Myocyte (in vitro differentiated cells): ENCODE measurements at places on chromosomes 1 and 21.
A peak's percentile ranks its signal among the peaks of the same experiment; 100 is the strongest.

- no peak for DNase-seq
These were observed 8.6 kb upstream of the ACTRT2 start for GRCh38 chr1:3012456-3013291.

DNA sequence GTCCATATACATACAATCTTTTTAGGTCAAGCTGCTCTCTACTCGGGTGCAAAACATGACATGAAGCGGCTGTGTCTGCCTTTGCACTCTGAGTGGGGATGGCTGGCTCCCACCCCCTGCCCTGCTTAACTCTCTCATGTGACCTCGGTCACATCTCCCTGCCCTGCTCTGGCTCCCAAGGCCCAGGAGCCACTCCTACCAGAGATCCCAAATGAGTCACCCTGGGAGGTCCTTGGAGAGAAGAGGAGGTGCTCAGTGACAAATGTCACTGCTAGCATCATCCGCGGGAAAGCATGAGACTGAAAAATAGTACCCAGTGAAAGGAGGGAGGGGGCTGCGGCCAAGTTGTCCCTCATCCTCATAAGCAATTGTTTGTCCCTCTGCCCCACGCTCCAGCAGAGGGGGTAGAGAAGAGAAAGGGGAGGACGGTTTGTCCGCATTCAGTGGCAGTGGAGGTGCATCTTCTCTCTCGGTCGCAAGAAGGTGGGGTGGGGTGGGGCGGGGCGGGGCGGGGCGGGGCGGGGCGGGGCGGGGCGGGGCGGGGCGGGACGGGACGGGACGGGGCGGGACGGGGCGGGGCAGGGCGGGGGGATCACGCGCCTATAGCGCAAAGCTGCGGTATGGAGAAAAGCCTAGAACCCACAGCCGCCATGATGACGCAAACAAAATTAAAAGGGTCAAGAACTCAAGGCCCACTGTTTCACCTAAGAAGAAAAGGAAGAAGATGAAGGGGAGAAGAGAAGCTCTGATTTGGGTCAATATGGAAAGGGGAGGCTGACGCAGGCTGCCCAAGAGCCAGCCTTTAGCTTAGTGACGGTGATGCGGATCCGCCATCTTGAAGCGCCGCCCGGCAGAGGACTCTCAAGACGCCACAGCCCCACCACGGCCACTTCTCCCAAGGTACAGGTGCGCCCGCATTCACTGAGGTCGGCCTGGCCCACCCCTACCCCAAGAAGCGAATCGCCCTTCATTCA lies 66.2 kb downstream of the CD46 start:
- DNase-seq, result no peak

GRCh38 chr1:153984123-153984894 lies 1.8 kb downstream of the RAB13 start:
- no peak for DNase-seq

DNA sequence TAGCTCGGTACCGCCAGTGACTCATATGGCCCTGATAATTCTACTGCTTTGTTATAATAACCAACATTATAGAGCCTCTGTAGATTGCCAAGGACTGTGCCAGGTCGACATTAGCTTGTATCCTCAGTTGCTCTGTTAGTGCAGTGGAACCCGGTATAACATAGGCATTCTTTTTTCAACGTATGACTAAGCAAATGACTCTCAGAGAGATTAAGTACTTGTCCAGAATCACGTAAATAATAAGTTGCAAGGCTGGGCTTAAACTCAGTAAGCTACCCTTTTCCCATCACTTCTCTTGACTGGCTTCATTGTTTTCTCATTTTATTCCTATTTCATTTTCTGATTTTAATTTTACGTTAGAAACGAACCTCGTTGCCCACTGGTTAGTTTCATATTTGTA lies 85.1 kb downstream of the UBE4B start:
- no peak for DNase-seq

DNA sequence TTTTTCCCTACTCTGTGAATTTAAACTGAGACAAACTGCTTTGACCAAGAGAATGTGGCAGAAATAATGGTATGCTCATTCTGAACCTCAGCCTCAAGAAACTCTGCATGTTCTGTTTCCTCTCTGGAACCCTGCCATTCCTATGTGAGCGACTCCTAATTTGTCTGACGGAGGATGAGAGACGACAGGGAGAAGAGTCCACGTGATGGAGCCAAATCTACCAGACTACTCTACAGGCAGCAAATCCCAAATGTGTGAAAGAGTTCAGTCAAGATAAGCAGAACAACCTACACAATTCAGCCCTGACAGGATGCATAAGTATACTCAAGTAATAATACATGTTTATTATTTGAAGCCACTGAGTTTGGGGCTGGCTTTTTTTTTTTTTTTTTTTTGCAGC lies 153.5 kb downstream of the DPYD start:
- DNase-seq, result no peak

GRCh38 chr1:208279826-208280588 lies 35.8 kb upstream of the PLXNA2 start:
- DNase-seq, result no peak

DNA sequence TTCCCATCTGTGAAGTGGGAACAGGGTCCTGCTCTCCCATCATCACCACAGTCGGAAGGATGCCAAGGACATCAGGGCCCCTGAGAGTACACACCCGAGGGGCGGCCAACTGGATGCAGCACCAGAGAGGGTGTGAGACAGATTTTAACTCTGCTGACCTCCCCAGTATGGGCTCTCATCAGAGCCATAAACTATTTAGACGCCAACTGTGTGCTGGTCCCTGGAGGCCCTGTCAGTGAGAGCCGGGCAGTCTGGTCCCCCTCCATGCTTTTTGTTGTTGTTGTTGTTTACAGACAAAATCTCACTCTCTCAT lies 1.7 kb downstream of the FGR start:
- DNase-seq, result no peak

DNA sequence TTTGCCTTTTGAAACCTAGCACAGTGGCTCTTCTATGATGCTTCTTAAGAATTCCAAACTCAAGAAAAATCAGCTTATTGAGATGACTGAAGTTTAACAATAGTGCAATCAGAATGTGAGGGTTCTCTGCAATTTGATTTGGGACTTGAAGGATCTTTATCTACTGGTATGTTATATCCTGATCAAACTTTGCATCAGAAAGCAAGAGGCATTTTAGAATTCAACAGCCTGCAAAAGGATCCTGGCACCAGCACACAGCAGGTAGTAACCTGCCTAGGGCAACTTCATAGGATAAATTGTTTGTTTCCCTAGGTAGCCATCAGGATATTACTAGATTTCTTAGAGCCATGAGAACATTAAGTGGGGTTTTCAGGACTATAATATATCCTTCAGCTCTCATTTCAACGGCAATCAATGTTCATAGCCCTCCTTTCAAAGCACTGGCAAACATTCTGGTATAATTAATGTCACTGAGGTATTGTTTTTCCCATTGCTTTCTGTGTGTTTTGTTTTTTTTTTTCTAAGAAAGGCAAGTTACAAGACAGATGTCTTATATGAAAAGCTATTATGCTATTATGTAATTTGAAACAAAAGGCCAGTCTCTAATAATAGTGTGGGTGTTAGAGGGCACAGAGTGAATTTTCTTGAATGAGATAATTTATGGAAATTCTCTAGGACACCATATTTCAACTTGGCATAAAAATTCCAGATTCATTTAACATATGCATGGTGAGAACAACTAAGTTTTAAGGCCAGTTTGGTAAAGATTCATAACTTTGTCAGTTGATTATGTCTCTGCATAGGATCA lies 34.5 kb downstream of the NTNG1 start:
- DNase-seq, result no peak

DNA sequence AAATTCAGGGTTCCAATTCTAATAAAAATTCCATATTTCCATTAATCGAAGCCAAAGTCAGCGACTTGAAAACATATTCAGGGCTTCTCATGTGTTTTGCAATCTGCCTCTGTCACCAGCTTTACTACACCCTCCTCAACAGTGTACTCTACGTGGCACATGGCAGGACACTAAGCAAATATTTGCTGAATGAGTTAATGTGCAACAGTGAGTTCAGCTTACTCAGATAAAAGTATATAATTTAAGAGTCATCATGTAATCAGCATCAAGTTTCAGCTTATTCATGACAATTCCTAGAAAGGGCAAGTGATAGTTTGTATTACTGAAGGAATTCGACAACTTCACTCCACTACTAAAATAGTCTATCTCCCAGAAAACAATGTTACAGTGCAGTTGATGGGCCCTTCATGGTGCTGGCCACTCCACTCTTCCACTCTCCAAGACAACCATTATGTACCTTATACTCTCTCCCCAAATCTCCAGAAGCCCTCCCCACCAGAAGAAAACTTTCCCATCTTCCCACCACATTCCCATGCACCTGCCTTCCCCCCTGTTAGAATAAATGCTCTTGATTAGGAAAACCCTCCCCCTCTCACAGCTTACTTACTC lies 97.3 kb downstream of the TTLL7 start:
- DNase-seq, result peak; percentile 36

GRCh38 chr1:208272713-208273112 lies 28.5 kb upstream of the PLXNA2 start:
- no peak for DNase-seq

GRCh38 chr1:89378001-89378400 lies 14.1 kb downstream of the GBP6 start:
- no peak for DNase-seq

- DNase-seq, result no peak
These were observed 32.3 kb upstream of the PLD5 start for GRCh38 chr1:242556759-242557158.

- no peak for DNase-seq
These were observed 6.6 kb downstream of the TXLNA start for GRCh38 chr1:32186077-32186476.

- peak; percentile 67 for DNase-seq
These were observed 49.2 kb downstream of the ALG14 start for GRCh38 chr1:95023399-95024043.

DNA sequence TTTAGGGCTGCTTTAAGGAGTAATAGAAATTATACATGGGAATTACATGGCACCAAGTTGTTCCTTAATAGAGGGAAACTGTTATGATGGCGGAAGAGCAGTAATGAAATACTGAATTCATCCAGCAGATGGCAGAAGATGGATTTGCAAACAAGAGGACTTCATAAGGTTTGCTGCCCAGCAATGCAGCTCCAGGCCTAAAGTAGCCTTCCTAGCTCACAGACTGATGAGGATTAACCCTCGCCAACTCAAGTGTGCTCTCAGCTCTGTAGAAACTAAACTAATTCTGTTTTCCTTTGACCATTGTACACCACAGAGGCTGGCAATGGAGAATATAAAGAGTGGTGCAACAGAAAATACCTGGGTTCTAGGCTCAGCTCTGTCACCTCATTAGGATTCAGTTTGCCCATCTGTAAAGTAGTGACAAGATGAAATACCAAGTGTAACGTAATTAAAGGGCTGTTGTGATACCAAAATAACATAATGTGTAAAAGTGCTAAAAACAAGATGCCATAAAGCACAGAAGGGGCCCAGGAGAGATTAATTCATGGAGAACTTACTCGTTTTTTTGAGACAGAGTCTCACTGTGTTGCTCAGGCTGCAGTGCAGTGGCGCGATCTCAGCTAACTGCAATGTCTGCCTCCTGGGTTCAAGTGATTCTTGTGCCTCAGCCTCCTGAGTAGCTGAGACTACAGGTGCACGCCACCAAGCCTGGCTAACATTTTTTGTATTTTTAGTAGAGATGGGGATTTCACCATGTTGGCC lies 102.4 kb upstream of the SERBP1 start:
- DNase-seq, result peak; percentile 86

DNA sequence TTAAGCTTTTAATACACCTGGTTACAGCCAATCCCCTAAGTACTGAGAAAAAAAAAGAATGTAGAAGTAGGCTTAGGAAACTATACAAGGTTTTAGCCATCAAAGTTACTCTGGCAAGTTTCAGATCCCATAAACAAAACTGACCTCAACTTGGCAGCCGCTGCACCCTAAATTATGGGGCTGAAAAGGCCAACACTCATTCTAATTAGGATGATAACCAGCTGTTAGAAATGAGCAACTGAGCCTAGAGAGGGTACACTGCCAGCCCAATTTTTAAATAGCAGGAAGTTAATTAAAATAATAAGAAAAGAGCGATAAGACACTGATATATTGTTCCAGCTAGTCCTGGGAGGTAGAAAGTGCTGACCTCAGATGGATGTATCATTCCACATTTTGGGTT lies 105.7 kb upstream of the VAV3 start:
- no peak for DNase-seq

GRCh38 chr1:171217658-171218443 lies 30.4 kb upstream of the FMO1 start:
- DNase-seq, result no peak

DNA sequence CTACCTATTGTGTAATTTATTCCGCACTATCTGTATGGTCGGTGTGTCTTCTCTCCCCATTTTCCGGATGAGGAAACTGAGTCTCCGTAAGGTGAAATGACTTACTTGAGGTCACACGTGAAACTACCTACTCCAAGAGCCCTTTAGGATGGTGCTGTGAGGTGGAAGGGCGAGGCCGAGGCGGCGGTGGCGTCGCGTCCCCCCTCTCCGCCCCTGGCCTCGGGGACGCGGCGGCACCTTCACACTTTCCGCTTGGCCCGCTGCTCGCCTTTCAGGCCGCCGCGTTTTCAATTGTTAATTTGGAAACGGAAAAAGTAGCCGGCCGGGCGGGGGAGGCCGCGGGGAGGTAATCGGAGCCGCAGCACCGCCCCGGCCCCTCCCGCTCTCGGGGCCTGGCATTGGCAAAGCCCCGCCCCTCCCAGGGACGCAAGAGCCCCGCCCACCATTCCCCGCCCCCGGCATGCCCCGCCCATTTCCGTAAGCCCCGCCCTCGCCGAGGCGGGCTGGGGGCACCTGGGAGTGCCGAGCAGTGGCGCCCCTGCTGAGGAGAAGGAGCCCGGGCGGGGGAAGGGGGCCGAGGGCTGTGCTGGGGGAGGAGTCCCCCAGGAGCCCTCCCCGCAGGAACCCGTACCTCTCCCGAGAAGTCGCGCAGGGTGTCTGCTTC lies 18.6 kb downstream of the KCNQ4 start:
- DNase-seq, result peak; percentile 75

GRCh38 chr1:7159116-7159781 lies 374.0 kb downstream of the CAMTA1 start:
- DNase-seq, result no peak

- DNase-seq, result peak; percentile 38
These were observed 4.7 kb downstream of the POGK start for GRCh38 chr1:166843769-166844596.

GRCh38 chr1:87328272-87329050 lies at the start of gene LMO4:
TSS of gene LMO4 (plus strand) at chr1:87328880. CDS start at chr1:87332016, 3,136 bp downstream.
- DNase-seq, result peak; percentile 99

DNA sequence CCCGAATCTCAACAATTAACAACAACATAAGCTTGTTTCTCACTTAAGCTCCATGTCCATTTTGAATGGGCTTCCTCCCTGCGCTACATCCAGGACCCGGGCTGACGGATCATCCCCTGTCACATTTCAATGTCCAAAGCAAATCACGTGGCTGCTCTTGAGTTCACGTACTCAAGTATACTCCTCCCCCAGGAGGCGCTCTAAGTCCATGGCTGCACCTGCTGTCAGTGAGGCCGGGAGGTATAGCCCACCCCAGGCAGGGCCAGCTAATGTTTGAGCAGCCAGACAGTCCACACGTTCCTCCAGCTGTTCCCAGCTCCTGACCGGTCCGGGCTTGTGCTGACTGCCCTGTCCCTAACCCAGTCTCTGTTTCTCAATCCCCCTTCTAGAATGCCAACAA lies 220.8 kb downstream of the SLC35F3 start:
- DNase-seq, result no peak
